Myometrial cell (primary cell): ENCODE measurements at places on chromosomes 16 and 17. TPM values are rescaled to one million over a fixed set of nuclear protein-coding genes. Genes with fewer than 3 reads are reported as not detected.

The TOM1L1 gene
- 22.5 and 23.4 TPM in 2 replicates for total RNA-seq

The GRIN2C gene
- not detected in 2 replicates for total RNA-seq

The GP1BA gene
- not detected in 2 replicates for total RNA-seq

The NCOR1 gene
- total RNA-seq = 22.8 and 61.5 TPM in 2 replicates

The NOG gene
- total RNA-seq = 0.18 TPM in 1 of 2 replicates, not detected in the other

The TAC4 gene
- total RNA-seq = not detected in 2 replicates
